ENCODE measurements at places on chromosomes 12 and 14. TPM values are rescaled to one million over a fixed set of nuclear protein-coding genes. Genes with fewer than 3 reads are reported as not detected.

Gene IFNG
- total RNA-seq, result 0.40 TPM

GRCh38 chr14:49895480-49895879 is 2.6 kb downstream of the ARF6 start:
- no peak for DNase-seq

GRCh38 chr12:80313209-80313608 is 130.8 kb upstream of the PTPRQ start:
- DNase-seq, result no peak

DNA sequence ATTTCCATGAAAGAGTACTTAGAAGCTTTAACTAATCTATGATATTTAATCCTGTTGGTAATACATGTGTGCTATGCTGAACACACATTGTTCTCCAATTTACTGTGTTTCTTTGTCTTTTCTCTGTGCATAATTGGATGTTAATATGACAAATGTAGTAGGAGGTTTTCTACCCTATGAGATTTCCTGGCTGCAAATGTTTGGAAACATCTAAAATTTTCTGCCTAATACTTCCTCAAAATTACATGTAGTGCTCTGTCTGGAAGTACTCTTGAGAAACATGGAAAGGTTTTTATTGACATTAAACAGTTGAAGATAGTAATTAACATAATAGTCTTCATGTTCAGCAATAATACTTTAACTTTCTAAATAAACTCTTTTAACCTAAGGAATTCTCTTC is 213.0 kb downstream of the KITLG start:
- DNase-seq, result no peak

Gene PPHLN1
- total RNA-seq, result 50.8 TPM

Gene ZC2HC1C
- 2.5 TPM for total RNA-seq
